ENCODE measurements at places on chromosomes 5 and 9.

DNA sequence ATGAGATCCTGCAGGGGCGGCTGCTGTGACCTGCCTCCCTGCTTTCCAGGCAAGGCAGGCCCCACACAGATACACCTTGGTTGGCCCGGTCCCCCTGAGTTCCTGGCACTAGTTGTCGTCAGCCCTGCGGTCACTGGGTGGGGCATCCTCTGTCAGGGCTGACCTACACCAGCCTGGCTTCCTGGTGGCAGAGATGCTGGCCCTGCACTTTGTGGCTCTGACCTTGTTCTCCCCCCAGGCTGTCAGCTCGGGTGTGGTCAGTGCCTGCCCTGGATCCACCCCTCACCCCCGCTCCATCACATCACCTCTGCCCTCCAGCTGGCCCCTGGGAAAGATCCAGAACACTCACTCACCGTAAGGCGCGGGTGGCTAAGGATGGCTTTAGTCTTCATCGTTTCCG, 74.1 kb downstream of the PHF2 start:
- no peak for DNase-seq

GRCh38 chr5:98454904-98455303, 318.6 kb upstream of the RGMB start:
- DNase-seq, result no peak

DNA sequence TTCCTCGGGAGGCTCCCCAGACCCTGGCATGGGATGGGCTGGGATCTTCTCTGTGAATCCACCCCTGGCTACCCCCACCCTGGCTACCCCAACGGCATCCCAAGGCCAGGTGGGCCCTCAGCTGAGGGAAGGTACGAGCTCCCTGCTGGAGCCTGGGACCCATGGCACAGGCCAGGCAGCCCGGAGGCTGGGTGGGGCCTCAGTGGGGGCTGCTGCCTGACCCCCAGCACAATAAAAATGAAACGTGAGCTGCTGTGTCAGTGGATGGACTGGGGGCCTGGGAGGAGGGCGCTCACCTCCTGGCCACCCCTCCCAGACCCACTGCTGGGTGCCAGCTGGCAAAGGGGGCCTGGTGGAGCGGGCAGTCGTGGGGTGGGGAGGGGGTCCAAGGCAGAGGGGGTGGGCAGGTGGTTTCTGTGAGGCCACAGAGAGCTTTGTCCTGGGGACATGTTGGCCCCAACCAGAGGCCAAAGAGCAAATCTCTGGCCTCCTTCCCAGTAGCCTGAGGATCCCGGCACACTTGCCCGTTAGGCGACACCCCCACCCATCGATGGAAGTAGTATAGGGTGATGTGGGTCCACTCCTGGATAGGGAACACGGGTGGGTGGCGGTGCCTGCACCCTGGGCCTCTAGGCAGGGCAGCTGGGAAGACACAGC, 9.8 kb downstream of the EGFL7 start:
- DNase-seq, result no peak

DNA sequence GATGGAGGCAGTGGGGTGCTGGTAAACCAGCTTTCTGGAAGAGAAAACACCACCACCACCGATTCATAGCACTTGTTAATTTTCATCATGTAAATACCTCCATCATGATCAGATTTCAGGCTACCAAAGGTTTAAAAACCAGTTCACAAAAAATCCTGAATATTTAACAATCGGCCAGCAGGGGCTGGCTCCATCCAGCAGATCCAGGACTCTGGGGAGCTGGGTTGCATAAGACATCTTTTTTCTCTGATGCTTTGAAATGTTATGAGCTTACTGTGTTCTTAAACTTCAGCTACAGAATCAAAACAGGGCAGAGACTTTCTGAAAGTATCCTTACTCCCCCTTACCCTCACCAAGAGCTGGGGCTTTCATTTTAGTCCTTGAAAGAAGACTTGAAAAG, 14.6 kb upstream of the RNF183 start:
- no peak for DNase-seq

DNA sequence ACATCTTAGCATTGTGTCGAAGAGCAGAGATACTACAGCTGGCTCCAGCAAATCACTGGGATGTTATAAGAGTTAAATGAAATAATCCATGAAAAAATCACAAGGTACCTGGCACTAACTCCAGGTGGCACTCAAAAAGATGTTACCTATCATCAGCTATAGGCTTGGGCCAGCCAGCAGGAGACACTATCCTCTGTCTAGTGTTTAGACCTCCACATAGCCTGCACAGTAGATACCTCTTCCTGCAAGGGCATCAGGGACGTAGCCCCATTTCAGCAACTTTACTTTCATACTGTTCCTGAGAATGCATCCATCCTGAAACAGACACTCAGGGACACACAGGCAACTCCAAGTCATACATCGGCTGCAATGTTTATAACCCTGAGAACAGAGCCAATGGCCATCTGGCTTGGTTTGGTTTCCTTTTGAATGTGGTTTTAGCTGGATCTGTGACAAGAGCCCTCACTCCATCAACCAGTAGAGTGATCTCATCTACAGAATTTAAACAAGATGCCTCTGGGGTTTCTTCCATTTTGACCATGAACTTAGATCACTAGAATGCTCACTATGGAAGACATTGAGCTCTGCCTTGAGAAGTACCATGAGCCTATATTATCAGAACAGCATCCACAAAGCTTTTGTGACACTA, 69.9 kb downstream of the TLE1 start:
- no peak for DNase-seq

DNA sequence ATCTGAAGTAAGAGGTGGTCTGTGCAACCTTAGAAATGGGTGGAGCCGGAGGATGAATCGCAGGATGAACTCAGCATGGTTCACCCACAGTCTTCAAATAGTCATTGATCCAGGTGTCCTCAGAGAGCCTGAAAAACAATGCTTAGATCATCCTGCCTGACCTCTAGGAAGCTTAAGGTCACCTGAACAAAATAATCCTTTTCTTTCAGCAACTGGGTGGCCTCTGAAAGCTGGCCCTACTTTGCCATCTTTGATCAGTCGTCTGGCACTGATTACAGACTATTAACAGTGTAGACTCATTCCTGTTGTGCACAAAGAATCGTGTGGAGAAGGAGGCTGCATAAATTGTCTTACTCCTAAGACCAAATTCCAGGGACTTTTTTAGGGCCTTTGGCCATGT, 50.7 kb downstream of the PIP5K1B start:
- DNase-seq, result no peak

- no peak for DNase-seq
Measured at GRCh38 chr9:23775549-23775948, 50.5 kb downstream of the ELAVL2 start.

DNA sequence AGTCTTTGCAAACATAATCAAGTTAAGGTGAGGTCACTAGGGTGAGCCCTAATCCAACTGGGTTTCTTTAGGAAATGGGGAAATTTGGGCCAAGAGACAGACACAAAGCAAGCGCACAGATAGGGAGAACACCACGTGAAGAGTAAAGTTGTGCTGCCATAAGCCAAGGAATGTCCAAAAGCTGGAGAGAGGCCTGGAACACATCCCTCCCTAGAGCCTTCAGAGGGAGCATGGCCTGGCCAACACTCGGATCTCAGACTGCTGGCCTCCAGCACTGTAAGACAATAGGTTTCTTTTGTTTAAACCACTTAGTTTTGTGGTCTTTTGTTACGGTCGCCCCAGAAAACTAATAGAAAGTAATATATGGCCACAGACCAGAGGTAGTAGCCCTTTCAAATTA, 8.1 kb upstream of the ROR2 start:
- DNase-seq, result no peak

GRCh38 chr9:3137347-3137695, 293.4 kb upstream of the PUM3 start:
- no peak for DNase-seq

- DNase-seq, result no peak
Measured at GRCh38 chr5:137504916-137505315, 5.8 kb upstream of the SPOCK1 start.

DNA sequence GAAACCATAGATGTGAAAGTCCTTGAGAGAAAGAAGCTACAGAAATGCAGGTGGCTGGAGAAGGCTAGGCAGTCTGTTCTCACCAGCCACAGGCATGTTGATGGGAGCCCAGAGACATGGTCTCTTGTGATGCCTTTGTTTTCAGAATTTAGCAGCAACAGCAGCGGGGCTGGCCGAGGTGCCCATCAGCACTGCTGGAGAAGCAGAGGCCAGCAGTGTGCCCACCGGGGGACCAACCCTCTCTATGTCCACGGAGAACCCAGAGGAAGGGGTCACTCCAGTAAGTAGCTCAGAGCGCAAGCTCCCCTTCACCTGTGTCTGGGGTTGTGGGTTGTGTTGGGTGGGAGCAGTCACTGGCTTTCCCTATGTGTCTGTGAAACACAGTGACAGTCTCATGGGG, 59.6 kb downstream of the COL15A1 start:
- DNase-seq, result no peak

DNA sequence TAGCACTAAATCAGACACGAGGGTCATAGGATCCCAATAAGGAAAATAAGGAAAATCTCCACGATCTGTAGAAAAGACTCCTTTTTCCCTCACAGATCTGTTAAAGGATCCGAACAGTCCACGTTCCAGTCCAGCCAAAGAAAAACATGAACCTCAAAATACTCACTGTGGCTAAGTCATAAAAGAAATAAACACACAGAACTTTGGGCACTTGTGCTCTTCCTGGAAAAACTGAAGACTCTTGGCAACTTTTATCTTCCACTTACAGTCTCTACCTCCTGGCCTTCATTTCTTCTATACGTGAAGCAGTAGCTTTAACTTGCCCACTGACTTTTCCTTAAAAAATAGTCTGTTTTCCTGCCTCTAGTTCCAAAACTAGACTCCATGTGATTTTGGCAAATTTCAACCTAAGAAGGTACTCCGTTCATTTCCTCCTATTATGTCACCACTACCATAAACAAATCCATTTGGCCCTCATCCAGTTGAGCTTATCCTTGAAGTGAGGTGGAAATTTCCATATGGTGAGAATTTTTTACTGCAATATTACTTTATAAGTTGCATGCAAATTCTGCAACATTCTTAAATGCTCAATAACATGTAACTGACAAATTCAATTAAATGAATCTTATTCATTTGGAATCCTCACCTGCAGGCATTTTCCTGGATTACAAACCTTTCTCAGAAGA, 5.3 kb upstream of the LHFPL2 start:
- no peak for DNase-seq

DNA sequence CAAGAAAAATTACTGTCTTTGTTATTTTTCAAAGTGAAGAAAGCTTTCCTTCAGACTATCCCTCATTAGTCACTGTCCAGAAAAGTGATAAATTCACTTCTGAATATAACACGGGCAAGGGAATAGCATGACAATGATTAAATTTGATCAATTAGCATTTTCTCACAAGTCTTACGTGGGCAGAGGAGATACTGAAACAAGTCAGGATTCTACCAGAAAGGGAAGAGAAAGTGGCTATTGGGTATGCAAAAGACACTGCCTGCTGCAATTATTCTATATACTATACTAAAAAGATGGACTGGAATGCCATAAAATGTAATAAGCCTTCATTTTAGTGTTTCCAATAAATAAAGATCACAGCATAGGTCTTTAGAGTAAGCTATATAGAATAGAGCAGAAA, 7.4 kb downstream of the COX7C start:
- DNase-seq, result no peak

DNA sequence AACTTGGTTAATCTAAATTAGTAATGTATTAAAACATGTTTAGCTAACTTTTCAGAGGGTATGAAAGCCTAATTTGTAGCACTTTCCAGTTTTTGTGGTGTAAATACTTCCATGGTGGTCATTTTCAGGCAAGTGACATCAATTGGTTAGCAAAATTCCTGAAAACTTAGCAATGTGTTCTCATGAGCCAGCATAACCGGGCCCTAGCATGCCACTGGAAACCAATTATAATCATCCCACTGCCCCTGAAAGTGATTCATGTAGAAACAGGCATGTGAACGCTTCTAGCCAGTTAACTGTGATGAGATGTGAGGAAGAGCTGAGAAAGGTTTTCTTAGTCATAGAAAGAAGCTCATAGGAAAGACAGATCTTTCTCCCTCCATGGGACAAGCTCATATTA, 417.2 kb downstream of the TLR4 start:
- no peak for DNase-seq

GRCh38 chr5:15554542-15554941, 54.6 kb downstream of the FBXL7 start:
- DNase-seq, result no peak

- no peak for DNase-seq
Measured at GRCh38 chr9:136700959-136701667, 11.3 kb upstream of the DIPK1B start.

GRCh38 chr5:23727271-23727670, 219.9 kb downstream of the PRDM9 start:
- no peak for DNase-seq

DNA sequence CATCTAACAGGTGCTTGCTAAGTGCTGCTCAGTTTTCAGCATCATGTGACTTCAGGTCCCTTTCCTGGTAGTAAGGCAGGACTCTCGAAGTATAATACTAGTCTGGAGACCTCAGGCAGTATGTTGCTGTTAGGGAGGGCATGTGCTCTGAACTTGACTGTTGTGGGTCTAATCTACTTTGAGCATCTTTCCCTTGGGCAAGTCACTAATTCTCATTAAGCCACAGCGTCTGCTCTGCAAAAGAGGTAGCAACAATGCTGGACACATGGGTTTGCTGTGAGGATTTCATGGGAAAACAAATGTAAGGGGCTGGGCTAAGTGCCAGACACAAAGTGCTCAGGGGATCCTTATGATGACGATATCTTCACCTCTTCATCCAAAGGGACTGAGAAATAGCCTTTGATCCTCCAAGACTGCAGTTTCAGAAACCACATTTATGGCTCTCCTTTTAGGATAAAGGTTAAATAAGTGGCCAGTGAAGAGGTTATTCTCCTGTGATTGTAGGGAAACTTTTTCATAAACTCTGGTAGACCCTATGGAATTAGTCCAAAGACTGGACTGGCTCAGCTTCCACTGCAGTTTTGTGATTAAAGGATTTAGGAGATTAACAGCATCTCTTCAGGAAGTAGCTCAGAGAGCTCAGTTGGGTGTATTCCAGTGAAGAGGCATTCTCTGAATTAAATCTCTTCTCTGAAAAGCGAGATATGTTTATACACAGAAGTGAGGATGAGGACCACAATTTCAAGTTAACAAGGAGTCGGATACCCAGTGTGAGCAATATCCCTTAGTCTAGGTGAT, 216.6 kb downstream of the SGCD start:
- no peak for DNase-seq

DNA sequence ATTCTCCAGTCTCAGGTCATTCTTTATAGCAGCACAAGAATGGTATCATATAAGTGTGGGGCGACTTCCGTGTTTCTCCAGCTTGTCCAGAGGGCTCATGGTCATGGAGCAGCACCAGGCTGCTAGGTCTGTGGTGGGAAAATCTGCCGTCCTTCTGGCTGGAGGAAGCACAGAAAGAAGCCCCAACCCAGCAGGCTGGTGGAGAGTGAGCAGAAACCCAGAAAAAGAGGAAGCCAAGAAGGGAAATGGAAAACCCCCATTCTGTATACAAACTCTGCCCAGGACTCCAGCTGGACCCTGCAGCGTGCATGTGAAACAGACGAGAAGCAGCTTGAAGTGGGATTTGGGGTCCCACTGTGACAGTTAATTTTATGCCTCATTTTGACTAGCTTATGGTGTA, 34.3 kb upstream of the OLFM1 start:
- no peak for DNase-seq
